ENCODE measurements at places on chromosomes 12 and 14. TPM values are rescaled to one million over a fixed set of nuclear protein-coding genes. Genes with fewer than 3 reads are reported as not detected.

- no peak overlapping the region for H3K4me3 ChIP-seq
- H3K27me3 ChIP-seq = no peaks in the 10 kb centered on the region
- peaks cover 91% of the 10 kb centered on the region for H3K36me3 ChIP-seq
- no peak for DNase-seq
- H3K4me1 ChIP-seq = peaks cover 9% of the 10 kb centered on the region
- no peak overlapping the region for H3K27ac ChIP-seq
Observed at GRCh38 chr14:103503296-103503695, 19.3 kb downstream of the CKB start.

DNA sequence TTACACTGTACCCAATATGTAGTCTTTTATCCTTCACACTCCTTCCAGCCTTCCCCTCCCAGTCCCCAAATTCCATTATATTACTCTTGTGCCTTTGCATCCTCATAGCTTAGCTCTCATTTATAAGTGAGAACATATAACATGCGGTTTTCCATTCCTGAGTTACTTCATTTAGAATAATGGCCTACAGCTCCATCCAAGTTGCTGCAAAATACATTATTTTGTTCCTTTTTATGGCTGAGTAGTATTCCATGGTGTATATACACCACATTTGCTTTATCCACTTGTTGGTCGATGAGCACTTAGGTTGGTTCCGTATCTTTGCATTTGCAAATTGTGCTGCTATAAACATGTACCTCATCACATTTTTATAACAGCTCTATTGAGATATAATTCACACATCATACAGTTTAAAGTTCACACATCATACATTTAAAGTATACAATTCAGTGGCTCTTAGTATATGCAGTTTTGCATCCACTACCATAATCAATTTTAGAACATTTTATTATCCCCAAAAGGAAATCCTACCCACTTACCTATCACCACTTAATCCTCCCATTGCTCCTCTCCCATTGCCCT lies 23.5 kb downstream of the RBMS2 start:
- peaks cover 24% of the 10 kb centered on the region for H3K36me3 ChIP-seq
- no peak overlapping the region for H3K27ac ChIP-seq
- H3K4me3 ChIP-seq = no peak overlapping the region
- no peak for DNase-seq
- H3K27me3 ChIP-seq = no peaks in the 10 kb centered on the region

DNA sequence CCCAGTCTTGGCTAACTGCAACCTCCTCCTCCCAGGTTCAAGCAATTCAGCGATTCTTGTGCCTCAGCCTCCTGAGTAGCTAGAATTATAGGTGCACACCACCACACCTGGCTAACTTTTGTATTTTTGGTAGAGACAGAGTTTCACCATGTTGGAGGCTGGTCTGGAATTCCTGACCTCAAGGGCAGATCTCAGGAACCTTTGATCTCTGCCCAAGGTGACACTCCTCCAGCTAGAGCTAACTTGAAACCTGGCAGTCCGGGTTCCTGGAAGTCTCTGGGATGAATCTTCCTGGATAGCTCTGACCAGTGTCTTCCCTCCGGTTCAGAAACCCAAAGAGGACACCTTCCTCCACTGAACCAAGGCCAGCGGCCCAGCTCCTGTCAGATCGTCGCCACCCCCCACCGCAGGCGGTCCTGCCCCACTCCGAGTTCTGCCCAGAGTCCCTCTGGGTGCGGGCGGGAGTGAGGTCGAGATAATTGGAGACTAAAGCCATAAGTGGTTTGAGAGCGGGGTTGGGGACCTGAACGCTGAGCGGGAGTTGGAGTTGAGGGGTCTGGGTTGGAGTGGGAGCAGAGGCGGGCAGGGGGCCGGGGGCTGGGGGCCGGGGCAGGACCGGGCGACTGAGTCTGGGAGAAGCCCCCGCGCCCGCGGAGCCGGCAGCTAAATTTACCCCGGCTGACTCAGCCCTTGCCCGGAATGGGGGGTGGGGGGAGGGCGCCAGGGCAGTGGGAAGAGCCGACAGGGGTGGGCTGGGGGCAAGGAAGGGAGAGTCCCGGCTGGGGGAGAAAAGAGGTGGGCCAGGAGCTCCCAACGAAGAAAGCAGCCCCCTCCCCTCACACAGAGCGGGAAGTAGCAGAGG lies 4.7 kb downstream of the DDN start:
- H3K36me3 ChIP-seq = no peaks in the 10 kb centered on the region
- no peak for DNase-seq
- no peak overlapping the region for H3K4me3 ChIP-seq
- no peak overlapping the region for H3K27ac ChIP-seq

TTC6 gene
- 9.2 TPM for total RNA-seq

NGB gene
- total RNA-seq = not detected

GALNT8 gene
- 0.77 TPM for total RNA-seq

All from lower lobe of right lung (tissue), 2 donors.